ENCODE measurements at places on chromosomes 3 and 15. TPM values are rescaled to one million over a fixed set of nuclear protein-coding genes. Genes with fewer than 3 reads are reported as not detected.

CLDN16 gene
- not detected for total RNA-seq

DNA sequence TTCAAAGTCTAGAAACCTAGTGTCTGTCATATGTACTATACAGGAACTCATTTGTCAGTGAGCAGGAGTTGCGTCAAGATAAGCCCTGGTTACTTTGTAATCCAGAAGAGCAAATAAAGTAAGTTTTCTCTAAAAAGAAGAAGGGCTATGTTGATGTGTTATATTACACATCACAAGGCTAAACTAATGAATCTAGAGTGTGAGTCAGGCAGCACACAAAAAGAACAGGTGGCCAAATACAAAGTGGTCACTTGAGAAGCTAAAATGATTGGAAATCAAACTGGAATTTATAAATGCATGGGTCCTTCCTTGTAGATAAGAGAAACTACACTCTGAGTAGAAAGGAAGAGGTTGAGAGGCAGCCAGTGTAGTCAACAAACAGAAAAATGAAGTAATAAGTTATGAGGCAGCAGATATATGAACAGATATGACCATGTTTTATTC lies 771.6 kb downstream of the DIPK2A start:
- no peak for DNase-seq

AADACL2 gene
- total RNA-seq = not detected

- DNase-seq = no peak
Observed at GRCh38 chr3:130529486-130530215, 12.7 kb downstream of the COL6A6 start.

DNA sequence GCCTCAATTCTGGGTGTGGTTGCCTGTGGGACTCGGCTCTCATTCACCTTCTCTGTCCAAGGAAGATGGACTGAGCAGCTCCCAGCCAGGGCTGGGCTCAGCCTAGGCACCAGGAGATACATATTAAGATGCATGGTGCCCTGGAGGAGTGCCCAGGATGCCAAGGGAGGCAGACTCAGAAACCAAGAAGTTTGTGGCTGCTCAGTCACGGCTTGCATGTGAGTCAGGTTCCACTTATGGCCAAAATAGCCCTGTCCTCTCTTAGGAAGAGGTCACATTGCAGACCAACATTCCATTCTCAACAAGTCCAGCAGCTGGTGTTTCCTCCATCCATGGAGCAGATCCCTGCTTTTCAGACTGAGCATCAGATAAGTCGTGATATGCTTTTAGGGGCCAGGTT lies 21.8 kb downstream of the CDCP1 start:
- no peak for DNase-seq

DNA sequence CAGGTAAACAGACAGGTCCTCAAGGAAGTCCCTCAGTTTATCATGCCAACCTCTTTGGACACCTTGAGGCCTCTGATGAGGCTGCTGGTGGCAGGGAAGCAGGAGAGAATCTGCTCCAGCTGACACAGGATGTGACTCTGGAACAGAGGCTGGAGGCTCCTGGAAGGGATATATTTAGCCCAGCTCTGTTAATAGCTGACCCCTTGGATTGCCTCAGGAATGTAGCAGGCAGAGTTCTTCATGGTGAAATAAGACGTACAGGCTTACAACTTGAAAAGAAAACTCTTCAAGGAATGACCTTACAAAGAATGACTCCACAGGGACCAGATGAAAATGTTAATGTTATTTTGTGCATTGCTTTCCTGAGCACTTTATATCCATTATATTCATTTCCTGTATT lies 90.5 kb downstream of the AQP9 start:
- no peak for DNase-seq

DNA sequence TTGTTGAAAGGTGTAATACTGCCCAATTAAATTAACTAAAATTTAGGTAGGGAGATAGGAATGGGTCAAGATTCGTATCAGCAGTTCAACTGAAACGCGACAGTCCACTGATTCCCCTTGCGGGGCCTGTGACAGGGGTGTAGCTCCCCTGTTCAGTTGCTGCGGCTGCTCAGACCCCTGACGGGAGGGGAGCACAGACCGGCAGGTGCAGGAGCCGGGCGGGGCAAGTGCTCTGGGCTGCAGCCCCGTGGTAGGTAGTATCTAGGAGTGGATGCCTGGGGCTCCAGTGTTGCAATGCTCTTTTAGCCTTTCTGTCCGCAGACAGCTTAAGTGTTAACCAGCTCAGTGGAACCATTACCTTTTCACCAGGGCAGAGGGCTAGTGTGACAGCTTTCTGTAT lies 164.9 kb downstream of the ROBO2 start:
- no peak for DNase-seq

SLC7A14 gene
- total RNA-seq = not detected

DNA sequence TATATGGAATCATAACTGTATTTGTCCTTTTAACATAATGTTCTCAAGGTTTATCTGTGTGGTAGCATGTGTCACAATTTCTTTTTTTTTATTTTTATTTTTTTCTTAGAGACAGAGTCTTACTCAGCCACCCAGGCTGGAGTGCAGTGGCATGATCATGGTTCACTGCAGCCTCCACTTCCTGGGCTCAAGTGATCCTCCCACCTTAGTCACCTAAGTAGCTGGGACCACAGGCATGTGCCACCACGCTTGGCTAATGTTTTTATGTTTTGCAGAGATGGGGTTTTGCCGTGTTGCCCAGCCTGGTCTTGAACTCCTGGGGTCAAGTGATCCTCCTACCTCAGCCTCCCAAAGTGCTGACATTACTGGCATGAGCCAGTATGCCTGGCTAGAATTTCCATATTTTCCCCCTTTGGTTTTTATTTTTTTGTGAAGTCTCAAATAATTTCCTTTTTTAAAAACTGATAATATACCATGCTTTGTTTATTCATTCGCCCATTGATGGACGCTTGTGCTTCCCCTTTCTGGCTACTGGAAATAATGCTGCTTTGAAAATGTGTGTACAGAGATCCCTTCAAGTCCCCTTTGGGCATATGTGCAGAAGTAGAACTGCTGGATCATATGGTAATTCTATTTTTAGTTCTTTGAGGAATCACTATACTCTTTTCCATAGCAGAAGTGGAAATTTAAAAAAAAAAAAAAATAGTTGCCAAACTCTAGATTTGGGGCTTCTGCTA lies 28.4 kb downstream of the TMEM40 start:
- DNase-seq = no peak

DNA sequence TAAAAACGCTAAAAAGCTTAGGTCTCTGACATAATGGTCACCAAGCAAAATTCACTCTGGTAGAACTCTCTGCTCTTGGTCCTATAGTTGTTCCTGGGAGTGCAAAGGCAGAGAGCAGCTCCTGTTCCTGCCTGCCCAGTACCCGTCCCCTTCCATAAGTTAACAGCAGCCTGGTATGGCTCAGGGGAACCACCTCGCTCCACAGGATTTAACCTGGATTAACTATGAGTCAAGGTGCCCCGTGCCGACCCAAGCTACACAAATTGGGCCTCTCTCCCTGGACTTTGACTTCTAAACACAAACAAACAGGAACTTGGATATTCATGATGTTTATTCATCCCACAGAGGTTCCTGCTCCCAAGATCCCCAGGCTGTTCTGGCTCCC lies 32.1 kb downstream of the SCAP start:
- no peak for DNase-seq

CTDSPL gene
- total RNA-seq = 3.9 TPM

PLSCR5 gene
- not detected for total RNA-seq

Measured in activated CD4-positive, alpha-beta T cell treated with anti-CD3 and anti-CD28 coated beads for 36 hours (primary cell).